Germinal center (tissue), 1 donor: ENCODE measurements at places on chromosomes 12 and 14.
A peak's percentile ranks its signal among the peaks of the same experiment; 100 is the strongest.

- DNase-seq, result no peak
These were observed 1003.6 kb downstream of the FSCB start for GRCh38 chr14:43503508-43503907.

- no peak for DNase-seq
These were observed 115.7 kb downstream of the RASSF9 start for GRCh38 chr12:85720308-85721033.

- peak; percentile 50 for DNase-seq
These were observed at the start of gene TGFB3 for GRCh38 chr14:75981426-75982265. Gene TGFB3 (minus strand): TSS chr14:75981995. CDS start chr14:75980893, 1,102 bp downstream.

DNA sequence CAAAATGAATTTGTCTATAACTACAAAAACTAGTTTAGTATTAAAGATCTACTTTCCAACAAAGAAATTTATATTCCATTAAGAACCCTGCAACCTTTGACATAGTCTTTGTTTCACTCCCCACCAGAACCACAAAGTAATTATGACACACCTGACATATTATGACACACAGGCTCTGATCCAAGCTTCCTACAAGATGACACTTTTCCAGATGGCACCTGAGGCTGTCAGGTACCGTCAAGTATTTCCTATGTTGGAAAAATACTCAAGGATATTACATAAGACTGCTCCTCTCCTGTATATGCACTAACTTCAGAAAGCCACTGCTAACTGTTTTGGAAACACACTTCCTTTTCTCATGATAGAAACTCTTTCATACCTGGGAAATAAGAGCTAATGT, 38.9 kb downstream of the STXBP6 start:
- no peak for DNase-seq

- no peak for DNase-seq
These were observed 31.5 kb upstream of the CCT2 start for GRCh38 chr12:69553628-69554248.

DNA sequence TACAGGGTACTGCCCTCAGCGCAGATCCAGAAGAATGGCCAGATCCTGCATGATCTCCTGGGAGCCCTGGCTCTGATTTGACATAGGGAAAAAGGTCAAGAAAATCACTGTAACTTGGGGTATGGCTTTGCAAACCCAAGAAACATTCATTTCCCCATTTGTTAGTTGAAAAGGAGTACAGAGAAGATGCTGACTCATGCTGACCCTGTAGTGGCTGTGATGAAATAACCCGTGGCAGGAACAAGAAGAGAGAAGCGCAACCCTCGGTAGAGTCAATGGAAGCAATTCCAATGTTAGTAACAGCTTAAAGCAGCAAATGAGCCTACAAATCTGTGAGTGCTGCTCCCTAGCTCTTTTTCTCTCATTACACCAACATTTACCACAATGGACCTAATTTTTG, 281.6 kb upstream of the NPAS3 start:
- no peak for DNase-seq

DNA sequence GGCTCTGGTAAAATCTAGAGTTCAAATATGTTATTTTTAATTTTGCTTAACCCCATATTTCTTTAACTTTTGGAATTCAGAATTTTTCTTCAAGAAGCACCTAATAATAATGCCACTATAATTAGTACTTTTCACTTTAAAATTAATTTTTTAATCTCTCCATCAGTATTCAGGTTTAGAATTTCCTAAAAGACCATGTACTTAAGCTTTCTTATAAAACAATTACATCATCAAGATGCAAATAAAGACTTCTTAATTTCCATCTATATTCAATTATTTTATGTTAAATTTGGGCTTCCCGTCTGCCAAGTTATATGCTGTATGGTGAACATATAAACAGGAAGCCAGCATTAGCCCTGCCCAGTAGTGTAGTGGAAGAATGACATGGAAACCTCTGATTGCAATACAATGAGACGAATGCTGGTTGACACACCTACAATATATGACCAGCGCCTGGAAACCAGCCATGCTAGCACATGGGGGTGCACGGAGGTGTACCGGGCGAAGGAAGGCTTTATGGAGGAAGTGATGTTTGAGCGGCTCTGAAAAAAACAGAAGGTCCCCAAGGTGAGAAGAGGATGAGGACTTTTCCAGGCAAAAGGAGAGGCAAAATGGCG, 82.2 kb downstream of the LLPH start:
- no peak for DNase-seq

DNA sequence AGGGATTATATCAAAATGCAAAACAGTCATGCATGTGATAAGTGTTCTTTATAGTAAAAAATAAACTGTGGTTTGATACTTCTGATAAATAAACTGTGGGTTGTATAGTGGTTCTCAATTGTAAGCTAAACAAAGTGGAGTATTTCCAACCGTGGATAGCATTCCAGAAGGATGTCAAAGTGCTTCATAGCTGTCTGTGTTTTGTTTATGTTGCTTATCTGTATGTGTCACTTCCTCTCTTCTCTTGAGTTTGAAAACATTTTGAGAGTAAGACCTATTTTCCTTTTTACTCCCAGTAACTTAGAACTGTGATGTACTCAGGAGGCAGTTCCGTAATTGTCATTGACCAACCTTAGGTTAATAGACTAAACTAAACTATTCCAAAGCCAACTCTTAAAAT, 415.8 kb downstream of the TMTC2 start:
- DNase-seq, result no peak

- no peak for DNase-seq
These were observed 4.9 kb downstream of the VSX2 start for GRCh38 chr14:74244115-74244514.

DNA sequence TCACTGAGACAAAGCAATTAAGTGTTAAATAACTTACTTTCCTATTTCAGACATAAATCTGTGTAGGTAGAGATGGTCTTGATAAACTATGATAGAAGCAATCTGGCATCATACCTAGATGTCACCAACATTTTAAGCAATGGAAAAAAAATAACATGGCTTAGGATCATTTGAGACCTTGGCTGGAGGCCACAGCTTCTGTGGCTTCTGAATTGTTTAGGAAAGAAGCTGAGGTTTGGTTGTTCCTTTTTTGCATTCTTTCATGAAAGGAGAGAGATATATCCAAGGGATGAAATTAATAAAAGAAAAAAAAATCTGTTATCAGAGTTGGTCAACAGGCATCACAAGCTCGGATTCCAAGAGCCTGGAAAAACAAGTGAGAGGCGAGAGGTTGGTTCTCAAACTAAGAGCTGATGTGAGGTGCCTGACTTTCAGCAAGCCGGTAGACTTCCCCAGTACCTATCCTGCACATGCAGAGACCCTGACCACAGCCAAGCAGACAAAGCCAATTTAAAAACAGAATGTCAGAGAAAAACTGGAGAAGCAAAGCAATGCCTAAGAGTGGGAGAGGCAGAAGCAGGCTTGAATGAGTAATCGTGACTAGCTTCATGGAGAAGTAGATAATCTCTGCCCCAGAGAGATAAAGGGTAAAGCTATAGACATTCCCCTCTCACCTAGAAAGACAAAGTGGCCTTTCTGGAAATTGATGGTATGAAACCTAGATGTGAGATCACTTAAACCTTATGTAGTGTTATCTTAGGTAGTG, 43.4 kb upstream of the ST8SIA1 start:
- no peak for DNase-seq
